ENCODE measurements at places on chromosomes 1 and 21.
A peak's percentile ranks its signal among the peaks of the same experiment; 100 is the strongest.

- DNase-seq, result no peak
Observed at GRCh38 chr21:29379517-29380054, 80.9 kb downstream of the BACH1 start.

GRCh38 chr1:145751491-145752037 is 32.3 kb downstream of the CD160 start:
- no peak for DNase-seq

DNA sequence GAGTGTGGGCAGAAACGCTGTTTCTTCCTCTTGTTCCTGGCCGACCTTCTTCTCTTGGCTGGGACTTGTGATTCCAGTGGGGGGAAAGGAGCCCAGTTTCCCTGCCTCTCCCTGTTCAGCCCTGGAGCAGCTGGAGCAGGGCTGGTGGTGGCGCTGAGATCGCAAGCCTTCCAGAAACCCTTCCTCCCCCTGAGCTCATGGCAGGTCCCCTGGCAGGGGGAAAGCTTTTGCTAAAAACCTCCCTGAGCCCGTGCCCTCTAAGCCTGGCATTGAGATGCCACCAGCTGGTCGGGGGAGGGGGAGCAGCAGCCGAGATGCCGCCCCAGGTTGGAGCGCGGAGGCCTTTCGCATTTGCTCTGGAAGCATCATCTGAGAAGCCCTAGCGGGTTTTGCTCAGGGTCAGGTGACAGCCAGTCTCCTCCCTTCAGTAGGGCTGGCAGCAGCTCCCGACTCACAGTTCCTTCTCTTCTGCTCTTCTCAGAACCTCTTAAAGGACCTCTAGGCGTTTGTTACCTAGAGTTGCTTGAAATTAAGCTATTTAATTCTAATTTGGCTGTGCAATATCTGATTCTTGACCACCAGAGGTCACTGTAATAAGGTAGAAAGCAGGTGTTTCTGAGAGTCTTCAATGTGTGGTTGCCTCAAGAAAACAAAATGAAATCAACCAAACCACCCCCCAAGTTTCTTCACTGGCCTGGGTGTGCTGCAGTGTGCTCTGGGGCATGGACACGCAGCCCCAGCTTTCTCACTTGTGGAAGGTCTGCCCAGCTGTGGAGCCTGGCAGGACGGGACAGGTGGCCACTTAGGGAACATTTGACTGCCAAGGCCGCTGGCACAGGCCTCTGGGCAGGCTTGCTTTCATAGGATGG is 257.3 kb downstream of the CAMTA1 start:
- peak; percentile 12 for DNase-seq

DNA sequence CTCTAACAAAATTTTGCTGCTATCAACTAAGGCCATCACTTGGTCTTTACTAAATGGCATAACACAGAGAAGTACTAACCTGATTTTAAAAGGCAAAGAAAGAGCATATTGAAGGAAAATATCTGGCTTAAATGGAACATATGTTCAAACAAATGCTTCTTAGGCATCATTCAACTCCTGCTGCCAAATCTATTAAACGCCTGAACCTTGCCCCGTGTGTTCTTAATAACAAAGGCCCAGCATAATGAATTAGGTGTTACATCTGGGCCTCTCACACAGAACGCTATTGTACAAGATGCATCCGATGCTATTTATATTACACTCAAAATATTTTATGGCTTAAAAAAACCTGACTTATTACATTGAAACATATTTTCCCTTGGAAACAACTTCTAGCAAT is 48.4 kb downstream of the B3GALNT2 start:
- DNase-seq, result peak; percentile 43

GRCh38 chr1:25006770-25007169 is 76.7 kb upstream of the RUNX3 start:
- no peak for DNase-seq

GRCh38 chr1:6873298-6874015 is 88.2 kb downstream of the CAMTA1 start:
- no peak for DNase-seq

DNA sequence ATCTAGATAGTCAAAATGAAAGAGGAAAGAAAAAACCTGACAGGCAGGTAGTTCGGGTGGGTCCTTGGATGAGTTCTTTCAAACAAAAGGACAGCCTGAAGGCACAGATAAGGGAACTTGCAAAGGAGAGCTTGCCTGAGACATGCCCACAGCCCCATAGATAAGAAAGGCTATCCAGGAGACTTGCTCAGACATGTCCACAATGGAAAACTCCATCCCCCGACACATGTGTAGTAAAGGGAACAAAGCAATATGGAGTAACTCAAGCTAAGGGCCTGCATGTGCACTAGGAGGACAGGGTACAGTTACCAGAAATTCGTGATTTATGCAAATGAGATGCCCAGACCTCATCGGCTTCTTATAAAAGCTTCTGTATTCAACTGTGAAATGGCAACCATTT is 281.5 kb downstream of the NEGR1 start:
- DNase-seq, result no peak

- no peak for DNase-seq
Observed at GRCh38 chr1:235442788-235443429, 61.3 kb downstream of the B3GALNT2 start.

GRCh38 chr1:200779326-200779725 is 40.6 kb downstream of the CAMSAP2 start:
- no peak for DNase-seq

GRCh38 chr1:233057836-233058235 is 107.4 kb downstream of the NTPCR start:
- DNase-seq, result no peak

DNA sequence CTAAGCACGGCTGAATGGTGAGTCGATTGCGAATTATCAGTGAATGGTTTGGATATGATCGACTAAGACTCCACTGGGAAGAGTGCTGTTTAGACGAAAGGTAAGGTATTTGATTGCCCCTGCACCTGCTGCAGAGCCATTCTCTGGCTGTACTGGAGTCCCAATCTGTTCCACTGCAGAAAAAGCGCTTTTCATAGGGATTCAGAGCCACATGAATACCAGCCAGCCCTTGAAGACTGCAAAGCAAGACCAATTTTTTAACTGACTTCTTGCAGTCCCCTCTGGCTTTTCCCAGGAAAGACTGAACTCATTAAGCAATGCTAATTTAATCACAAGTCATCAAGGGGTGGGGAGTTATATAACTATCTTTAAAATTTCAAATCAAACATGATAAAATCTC is 1.3 kb downstream of the GREM2 start:
- DNase-seq, result peak; percentile 18

GRCh38 chr1:174243451-174244000 is 84.2 kb downstream of the RABGAP1L start:
- DNase-seq, result no peak

DNA sequence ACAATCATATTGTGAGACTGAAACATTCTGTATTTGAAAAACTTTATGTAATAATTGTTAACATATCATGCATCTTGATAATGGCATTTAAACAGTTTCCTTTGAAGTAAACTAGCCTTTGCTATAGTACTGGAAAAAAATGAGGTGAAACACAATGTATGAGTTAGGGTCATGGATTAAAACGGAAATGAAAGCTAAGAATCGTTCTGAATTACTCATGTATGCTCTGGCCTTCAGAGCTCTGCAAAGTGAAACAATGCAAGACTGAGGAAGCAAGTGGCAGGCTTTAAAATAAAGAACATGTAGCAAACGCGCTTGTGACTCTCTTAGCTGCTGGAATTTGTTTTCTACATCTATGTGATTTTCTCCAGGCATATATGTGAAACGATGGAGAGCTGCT is 317.1 kb downstream of the DPYD start:
- DNase-seq, result no peak

DNA sequence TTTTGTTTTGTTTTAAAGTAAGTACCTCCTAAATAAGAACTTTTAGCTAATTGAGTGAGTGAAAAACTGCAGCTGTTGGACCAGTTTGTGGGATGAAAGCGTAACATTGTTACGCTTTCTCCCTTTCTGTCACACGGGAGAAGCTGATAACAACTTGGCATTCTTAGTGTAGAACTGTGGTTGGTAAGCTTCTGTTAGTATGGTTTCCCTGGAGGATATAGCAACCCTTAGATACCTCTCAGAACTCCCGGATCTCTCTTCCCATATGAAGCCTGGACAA is 98.2 kb downstream of the CACHD1 start:
- no peak for DNase-seq

DNA sequence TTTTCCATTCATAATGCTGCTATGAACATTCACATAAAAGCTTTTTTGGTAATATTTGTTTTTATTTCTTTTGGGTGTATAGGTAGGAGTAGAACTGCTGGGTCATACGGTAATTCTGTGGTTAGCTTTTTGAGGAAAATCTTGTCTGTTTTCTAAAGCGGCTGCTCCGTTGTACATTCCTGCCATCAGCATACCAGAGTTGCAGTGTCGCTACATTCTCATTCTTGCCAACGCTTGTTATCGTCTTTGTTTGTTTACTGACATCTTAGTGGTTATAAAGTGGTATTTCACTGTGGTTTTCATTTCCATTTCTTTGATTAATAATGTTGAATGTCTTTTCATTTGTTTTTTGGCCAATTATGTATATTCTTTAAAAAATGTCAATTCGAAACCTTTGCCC is 469.8 kb upstream of the ZP4 start:
- DNase-seq, result no peak

- DNase-seq, result no peak
Observed at GRCh38 chr1:36937371-36937770, 96.9 kb downstream of the GRIK3 start.

GRCh38 chr1:169031566-169032224 is 74.8 kb upstream of the ATP1B1 start:
- DNase-seq, result no peak

- no peak for DNase-seq
Observed at GRCh38 chr21:37373539-37373938, 7.0 kb downstream of the DYRK1A start.

GRCh38 chr1:160581961-160582360 is 2.7 kb upstream of the CD84 start:
- DNase-seq, result no peak

- no peak for DNase-seq
Observed at GRCh38 chr1:15657021-15657420, 27.1 kb upstream of the PLEKHM2 start.

DNA sequence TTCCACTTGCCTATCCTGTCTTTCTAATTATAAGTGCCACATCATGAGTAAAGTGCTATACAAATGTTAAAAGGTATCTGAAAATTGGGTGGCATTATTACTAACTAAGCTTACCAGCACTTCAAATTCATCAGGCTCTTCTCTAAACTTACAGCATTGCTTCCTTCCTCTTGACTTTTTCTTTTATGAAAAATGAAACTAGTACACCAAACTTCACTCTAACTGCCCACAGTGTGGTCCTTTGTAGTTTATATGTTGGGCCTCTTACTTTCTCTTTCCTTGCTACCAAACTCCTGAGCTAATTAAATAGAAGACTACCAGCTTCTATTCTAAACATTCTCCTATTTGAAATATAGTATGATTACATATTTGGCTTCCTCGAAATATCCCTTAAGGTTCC is 81.8 kb downstream of the NOTCH2 start:
- DNase-seq, result no peak

- no peak for DNase-seq
Observed at GRCh38 chr1:232786845-232787455, 18.3 kb upstream of the MAP10 start.

DNA sequence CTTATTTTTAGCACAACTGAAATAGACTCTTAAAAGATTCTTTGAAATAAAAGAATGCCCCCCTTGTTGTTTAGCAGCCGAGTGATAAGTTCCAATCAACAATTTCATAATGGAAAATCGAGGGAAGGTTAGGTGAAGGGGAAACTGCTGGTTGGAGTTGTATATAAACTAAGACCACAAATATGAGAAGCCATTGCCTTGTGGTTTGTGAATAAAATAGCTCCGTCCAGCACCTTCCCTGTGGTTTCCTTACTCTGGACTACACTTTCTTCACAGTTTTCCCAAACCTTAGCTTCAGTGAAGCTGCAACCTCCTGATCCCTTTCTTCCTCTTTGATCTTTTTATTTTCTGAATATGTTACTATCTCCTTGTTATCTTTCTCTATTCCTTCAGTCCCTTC is 6.7 kb upstream of the RAB3GAP2 start:
- no peak for DNase-seq

DNA sequence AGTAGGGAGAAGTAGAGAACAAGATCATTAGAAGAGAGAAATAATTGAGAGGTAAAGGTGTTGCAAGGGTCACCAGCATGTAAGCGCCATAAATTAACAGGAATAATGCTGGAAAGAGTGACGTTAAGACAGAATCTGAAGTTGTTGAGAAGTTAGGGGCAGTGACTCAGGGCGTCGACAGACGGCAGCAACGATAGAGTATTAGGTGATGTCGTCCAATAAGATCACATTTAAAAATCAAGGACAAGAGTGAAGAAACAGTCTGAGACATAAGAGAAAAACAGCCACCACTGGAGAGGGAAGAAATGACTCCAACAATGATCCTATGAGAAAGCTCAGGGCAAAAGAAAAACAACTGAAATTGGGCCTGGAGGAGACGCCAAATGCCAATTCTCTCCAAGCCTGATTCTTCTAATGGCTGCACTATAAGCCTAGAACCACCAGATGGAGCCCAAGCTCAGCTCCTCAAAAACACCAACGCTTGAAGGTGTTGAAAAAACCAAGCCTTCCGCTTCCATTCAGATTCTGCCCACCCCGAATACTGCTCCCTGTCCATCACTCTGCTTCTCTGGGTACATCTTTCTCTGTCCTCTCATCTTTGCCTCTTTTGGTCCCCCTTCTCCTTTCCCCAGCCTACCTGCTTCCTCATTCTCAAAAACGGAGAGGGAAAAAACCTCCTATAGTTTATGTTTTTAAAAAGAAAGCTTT is 70.0 kb downstream of the LUZP1 start:
- DNase-seq, result peak; percentile 71

GRCh38 chr1:98904684-98905083 is 100.0 kb downstream of the PLPPR5 start:
- DNase-seq, result no peak

GRCh38 chr1:145425436-145426029 is at the start of gene NBPF20:
Gene NBPF20 (minus strand): TSS chr1:145425603. CDS start chr1:145405272, 20,331 bp downstream.
- DNase-seq, result peak; percentile 83

DNA sequence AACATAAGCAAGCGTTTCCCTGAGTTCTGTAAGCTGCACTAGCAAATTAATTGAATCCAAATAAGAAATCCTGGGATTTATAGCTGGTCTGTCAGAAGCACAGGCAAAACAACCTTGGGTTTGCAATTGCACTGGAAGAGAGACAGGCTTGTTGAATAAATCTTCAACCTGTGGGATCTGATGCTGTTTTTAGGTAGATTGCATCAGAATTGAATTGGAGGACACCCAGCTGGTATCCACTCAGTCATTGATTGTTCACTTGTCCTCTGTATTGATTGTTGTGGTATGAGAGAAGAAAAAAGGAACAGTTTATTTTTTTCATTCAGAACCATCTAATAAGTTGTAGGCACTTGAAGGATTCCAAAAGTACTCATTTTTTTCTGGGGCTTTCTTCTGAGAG is 497.4 kb downstream of the SIPA1L2 start:
- no peak for DNase-seq

GRCh38 chr1:206803221-206803730 is 31.0 kb upstream of the IL10 start:
- DNase-seq, result no peak

GRCh38 chr1:185956881-185957280 is 222.7 kb downstream of the HMCN1 start:
- no peak for DNase-seq

GRCh38 chr1:37041483-37041882 is 7.2 kb upstream of the GRIK3 start:
- no peak for DNase-seq

GRCh38 chr1:236389253-236389652 is 4.8 kb upstream of the EDARADD start:
- DNase-seq, result no peak

All from NCI-H524 (cell line).